ENCODE measurements at places on chromosomes 12 and 14.

GRCh38 chr12:39824505-39825212 lies 205.1 kb upstream of the ABCD2 start:
- DNase-seq, result no peak

DNA sequence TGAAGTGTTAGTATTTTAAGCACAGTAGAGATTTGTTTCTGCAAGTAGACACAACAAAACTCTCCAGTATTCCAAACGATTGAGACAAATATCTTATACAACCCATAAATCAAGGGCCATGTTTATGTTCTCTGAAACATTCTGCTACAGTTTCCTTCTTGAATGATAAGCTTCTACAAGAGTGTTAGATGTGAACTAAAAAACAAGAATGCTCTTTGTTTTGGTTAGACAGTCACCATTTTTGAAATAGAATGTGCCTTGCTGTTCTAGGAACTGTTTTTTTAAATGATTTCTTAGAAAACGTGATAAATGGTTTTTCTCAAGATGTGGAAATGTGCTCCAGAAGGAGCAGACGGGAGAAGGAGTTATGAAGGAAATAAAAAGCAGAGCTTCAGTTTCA lies 1656.3 kb upstream of the FLRT2 start:
- no peak for DNase-seq

- DNase-seq, result no peak
Measured at GRCh38 chr12:14982991-14983390, 10.1 kb downstream of the PDE6H start.

GRCh38 chr12:121191151-121191550 lies 18.8 kb upstream of the P2RX4 start:
- DNase-seq, result no peak

- DNase-seq, result peak; percentile 51
Measured at GRCh38 chr14:76876076-76876475, 49.9 kb downstream of the LRRC74A start.

DNA sequence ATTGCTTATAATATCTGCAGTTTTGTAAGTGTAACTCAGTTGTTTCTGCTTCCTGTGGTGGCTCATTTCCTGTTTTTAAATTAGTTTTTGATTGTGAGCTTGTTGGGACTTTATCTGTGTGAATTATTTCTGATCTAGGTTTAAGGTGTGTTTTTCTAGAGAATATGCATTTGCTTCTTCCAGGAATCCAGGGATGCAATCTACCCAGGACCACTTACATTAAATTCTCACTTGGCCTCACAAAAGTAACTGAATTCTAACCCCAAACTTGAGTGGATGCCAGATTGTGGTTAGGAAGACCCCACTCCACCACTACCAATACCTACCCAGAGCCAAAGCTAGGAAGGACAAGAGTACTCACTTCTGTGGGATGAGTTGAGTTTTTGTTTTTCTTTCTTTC lies 11.9 kb downstream of the STYX start:
- no peak for DNase-seq

DNA sequence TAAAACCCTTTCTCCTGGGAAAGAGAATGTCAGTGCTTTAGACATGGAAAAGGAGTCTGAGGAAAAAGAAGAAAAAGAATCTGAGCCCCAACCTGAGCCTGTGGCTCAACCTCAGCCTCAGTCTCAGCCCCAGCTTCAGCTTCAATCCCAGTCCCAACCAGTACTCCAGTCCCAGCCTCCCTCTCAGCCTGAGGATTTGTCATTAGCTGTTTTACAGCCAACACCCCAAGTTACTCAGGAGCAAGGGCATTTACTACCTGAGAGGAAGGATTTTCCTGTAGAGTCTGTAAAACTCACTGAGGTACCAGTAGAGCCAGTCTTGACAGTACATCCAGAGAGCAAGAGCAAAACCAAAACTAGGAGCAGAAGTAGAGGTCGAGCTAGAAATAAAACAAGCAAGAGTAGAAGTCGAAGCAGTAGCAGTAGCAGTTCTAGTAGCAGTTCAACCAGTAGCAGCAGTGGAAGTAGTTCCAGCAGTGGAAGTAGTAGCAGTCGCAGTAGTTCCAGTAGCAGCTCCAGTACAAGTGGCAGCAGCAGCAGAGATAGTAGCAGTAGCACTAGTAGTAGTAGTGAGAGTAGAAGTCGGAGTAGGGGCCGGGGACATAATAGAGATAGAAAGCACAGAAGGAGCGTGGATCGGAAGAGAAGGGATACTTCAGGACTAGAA lies 6.1 kb downstream of the PNN start:
- no peak for DNase-seq

- no peak for DNase-seq
Measured at GRCh38 chr12:26712892-26713291, 120.1 kb downstream of the ITPR2 start.

DNA sequence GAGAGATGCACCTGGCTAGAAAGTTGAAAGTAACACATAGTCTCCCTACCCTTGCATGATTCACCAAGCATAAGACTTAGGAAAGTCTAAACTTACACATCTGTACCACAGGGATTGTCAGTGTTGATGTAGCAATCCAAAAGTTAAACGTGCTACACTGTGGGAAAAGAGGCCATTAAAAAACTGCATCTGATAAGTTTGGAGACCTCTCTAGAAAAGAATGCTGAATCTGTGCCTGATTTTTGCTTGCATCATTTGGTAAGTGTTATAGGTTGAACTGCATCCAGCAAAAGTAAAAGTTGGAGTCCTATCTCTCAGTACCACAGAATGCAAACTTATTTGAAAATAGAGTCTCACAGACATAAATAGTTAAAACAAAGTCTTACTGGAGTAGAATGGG lies 126.6 kb downstream of the SLC6A15 start:
- DNase-seq, result no peak

DNA sequence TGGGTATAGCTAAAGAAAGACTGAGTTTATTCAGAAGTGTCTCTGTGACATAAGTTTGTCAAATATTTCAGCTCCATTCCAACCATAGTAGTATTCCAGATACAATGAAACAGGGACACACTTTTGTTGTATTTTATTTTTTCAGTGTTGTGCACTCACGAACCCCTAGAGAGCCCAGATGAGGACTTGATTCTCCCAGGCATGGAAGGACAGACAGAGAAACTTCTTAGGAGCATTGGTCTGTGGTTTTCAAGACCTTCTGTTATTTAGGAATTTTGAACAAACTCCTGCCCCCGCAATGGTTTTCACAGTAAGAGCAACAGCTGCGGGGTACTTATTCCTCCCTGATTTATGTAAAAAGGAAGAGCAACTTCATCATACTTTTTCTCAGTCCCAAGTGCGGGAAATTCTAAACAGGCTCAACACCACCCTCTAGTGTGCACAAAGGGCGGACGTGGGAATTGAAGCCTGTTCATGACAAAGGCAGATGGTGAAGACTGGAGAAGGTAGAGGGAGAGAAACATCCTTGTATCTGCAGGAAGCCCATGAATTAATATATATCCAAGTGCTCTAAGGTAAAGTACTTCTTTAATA lies 147.6 kb downstream of the PAH start:
- DNase-seq, result peak; percentile 19

GRCh38 chr14:36619853-36620252 lies 37.4 kb upstream of the NKX2-8 start:
- no peak for DNase-seq

DNA sequence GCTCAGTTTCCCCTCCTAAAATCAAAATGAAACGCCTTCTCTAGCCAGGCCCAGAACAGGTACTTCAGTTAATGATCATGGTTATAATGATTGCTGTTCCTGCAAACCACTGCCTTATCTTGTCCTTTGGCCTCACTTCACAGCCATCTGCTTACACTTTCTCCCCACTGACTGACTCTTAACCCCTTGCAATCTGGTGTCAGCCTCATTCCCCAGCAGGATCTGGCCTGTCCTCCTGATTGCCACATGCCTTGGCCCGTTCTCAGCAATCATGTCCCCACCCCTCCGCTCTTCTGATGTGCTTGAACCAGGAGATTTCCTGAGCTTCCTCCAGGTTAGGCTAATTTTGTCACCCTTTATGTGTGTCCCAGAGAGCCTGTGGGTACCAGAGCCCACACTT lies 64.5 kb downstream of the KCNA1 start:
- DNase-seq, result no peak

DNA sequence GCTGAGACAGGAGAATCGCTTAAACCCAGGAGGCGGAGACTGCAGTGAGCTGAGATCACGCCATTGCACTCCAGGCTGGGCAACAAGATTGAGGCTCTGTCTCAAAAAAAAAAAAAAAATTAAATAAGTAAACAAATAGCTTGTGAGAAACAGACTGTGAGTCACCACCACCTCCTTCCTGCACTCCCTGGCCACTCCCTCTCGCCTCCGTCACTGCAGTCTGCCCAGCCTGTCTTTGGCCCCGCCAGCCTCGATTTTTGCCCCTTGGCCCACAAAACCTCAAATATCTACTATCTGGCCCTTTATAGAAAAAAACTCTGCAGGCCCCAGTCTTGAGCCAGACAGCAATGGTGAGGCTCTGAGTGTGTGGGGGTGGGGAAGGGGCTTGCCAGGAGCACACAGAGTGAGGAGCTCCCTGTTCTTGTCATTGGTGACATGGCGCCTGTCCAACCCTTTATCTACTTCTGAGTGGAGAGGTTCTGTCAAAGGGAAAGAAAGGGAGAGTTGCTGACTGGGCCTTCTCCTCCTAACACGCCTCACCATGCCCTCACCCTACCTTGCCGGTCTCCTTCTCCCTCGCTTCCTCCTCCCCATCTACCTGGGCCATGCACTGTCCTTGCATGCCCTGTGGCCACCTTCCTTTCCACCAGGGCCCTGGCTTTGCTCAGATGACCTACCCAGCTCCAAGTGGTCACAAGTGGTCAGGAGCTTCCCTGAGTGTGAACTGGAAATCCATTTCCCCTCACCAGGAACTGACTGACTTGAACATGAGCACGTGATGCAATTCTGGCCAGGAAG lies 22.1 kb downstream of the LGMN start:
- peak; percentile 87 for DNase-seq

DNA sequence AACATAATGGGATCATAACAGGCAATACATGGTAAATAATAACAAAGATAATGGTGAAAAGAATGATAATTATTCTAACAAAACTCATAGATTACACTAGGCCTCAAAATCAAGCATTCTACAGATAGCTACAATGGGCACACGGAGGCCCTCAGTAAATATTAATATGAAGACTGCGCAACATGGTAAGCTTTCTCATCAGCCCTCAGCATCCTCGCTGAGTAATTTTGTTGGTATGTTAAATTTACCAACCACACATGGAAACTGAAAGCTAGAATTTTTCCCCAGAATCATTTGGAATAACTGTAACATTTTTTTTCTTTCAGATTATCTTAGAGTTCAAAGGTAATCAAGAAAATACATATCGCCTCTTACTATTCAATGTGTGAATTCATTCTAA lies 74.2 kb upstream of the PYGL start:
- no peak for DNase-seq

GRCh38 chr12:132729541-132730320 lies 19.1 kb downstream of the PGAM5 start:
- no peak for DNase-seq

DNA sequence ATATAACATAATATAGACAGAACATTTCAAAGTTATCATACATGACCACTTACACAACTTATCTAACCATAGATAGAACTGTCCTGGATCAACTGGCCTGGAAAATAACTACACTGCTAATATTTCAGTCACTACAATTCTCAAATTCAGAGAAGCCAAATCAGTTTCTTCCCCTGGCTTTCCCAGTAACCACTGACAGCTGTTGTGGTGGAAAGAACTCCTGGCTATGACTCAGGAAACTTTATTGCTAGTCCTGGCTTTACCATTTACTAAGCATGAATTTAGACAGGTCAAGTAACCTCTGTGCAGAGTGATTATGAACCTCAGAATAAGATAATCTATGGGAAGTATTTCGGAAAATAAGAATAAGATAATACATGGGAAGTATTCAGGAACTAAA lies 244.9 kb upstream of the DIO2 start:
- DNase-seq, result no peak

- DNase-seq, result no peak
Measured at GRCh38 chr14:98721061-98721460, 550.9 kb downstream of the BCL11B start.

- no peak for DNase-seq
Measured at GRCh38 chr12:50213439-50213838, 46.3 kb upstream of the CERS5 start.

DNA sequence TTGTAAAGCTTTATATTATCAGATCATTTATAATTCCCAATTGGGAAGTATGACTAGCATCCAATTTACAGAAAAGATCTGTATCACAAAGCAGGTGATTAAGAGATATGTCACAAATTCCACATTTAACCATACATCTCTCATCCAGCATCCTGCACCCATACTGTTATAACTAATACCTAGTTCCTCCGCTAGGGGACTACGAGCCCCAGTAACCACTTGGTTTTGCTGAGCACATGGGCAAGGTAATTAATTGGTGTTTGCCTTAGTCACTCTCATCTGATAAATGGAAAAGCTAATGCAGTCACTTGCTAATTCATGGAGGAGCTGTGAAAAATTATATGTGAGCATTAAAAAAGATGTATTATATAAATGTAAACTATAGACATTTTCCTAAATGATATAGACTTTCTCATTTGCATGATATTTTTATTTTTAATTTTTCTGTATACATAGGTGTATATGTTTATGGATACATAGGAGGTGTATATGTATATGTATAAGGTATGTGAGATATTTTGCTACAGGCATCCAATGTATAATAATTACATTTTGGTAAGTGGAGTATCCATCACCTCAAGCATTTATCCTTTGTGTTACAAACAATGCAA lies 1031.8 kb downstream of the GALC start:
- no peak for DNase-seq

- DNase-seq, result no peak
Measured at GRCh38 chr14:75906680-75907280, 75.0 kb downstream of the TGFB3 start.

DNA sequence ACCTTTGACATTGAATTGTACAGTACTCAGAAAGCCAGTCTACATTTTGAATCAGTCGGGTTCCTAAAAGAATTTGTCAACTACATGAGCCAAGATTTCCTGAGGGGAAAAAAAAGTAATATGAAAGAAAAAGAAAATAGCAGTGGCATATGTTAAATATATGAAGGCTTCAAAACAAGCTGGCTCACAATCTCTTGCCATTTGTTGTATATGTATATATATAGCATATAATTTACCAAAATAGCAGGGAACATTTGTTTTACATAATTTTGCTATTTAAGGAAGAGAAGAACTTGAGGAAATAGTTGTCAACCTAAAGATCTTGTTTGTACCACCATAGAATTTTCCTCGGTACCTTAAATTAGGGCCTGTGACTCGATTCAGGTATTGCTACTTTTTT lies 16.9 kb downstream of the SVOP start:
- DNase-seq, result no peak

DNA sequence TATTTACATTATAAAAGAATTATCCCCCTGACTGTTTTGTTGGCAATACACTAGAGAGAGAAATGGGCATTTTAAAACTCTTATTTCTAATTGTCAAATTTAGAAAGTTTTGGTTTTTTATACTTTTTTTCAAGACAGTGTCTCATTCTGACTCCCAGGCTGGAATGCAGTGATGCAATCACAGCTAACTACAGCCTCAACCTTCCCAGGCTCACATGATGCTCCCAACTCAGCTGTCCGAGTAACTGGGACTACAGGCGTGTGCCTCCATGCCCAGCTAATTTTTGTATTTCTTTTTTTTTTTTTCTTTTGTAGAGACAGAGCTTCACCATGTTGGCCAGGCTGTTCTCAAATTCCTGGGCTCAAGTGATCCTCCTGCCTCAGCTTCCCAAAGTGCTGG lies 8.3 kb upstream of the OR11H6 start:
- no peak for DNase-seq

Measured in H54 (cell line).